ENCODE measurements at places on chromosomes 11 and 22.

DNA sequence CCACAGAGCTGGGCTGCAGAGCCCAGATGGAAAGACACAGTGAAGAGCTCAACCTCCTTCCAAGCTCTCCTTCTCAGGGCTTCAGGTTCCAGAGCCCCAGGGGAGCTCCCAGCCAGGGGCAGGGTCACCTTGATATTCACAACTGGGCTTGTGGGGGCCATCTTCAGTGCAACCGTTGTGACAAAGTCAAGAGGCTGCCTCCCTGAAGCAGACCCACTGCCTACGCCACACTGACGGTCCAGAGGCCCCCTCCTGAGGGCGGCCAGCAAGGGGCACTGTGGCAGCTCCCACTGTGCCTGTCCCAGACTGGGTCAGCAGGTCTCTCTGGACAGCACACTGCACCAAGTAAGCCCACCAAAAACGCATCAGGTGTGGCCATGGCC, 84.1 kb downstream of the DGCR2 start:
- DNase-seq, result no peak

- DNase-seq, result peak; percentile 31
Observed at GRCh38 chr11:106088896-106089295, 11.4 kb downstream of the AASDHPPT start.

DNA sequence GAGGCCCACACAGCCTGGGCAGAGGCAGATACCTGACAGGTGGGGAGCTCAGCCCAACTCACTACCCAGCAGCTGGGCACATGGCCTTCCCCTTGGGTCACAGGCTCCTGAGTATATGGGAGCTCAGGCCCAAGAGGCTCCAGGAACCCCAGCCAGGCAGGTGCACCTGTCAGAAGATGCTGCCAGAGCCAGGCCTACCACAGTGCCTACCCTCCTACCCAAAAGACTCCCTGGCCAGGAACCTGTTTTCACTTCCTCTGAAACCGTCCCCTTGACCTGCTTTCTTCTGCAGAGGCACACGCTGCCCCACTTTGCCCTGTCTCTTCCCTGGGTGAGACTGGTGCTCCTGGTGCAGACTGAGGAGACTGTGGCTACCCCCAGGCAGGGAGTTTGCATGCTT, 2.9 kb downstream of the CHID1 start:
- DNase-seq, result no peak

GRCh38 chr11:5507177-5507932, 2.4 kb downstream of the UBQLN3 start:
- no peak for DNase-seq

DNA sequence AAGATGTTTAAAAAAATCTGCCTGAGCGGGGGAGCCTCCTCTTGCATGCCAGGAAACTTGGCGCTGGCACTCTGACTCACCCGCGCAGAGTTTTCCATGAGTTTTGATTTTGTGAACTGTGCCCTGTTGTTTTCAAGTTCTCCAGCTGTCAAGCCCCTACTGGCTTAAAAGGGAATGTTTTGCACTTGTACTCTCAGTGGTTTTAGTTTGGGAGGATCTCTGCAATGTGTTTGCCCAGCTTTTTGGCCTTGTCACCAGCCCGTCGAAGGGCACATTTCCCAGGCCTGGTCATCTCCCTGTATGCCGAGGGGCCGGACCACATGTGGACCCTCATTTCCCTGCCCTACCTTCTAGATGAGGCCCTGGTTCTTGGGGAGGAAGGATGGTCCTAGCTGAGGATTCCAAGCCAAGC, 12.2 kb downstream of the MRGPRF start:
- DNase-seq, result peak; percentile 76

DNA sequence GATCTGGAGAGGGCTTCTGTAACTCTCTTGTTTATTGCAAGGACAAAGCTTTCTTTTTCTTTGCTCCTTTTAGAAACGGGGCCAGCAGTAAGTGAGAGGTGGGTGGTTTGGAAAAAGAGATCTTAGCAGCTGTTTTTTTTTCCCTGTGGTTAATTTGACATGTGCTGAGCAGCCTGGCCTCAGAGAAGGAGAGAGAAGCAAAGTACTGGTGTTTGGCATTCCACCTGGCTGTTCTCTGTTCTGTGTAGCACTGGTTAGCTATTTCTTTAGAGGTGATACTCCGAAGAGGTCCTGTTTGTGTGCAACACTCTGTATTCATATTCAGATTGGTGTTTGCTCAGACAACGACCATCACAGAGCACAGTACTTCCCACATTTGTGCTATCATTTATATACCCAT, 80.8 kb upstream of the SORL1-AS1 start:
- DNase-seq, result no peak

All from HCEC 1CT (cell line).